ENCODE measurements at places on chromosomes 7 and 10. TPM values are rescaled to one million over a fixed set of nuclear protein-coding genes. Genes with fewer than 3 reads are reported as not detected.

The MINDY3 gene
- total RNA-seq = 26.3 TPM

The ELN gene
- not detected for total RNA-seq

GRCh38 chr10:79984851-79985250, 35.9 kb upstream of the SFTPD start:
- no peak for DNase-seq

The MYH16 gene
- total RNA-seq = not detected

The C1GALT1 gene
- 48.8 TPM for total RNA-seq

DNA sequence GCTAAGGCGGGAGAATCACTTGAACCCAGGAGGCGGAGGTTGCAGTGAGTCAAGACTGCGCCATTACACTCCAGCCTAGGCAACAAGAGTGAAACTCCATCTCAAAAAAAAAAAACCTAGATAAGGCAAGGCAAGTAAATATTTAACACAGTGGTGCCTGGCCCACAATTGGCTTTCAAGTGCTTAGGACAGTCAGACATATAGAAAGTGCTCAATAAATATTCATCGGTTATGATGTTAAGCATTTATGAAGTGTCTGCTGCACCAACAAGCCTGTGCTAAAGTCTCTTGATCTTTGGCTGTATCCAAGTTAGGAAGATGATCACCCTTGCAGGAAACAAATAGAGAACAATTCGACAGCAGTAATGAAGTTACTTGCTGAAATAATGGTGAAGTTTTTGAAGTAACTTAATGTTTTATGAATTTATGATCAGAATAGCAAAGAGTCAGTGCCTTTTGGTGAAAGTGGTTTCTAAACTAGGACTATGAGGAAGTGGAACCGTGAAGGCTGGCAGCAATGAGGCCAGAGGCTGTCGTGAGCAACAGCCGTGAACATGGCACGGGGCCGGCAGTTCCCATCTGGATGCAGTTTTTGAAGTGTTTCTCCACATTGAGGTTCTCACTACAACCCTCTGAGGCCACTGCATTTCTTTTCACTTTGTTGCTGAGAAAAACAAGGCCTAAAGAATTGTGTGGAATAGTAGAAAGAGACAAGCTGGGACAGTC, 48.1 kb upstream of the GATA3 start:
- DNase-seq = no peak

- no peak for DNase-seq
Measured at GRCh38 chr7:1619152-1620079, 49.6 kb upstream of the PSMG3 start.

- no peak for DNase-seq
Measured at GRCh38 chr7:140526214-140526613, 46.9 kb upstream of the MKRN1 start.

The EGFR gene
- total RNA-seq = not detected

GRCh38 chr7:116984511-116984910, 31.2 kb downstream of the ST7 start:
- no peak for DNase-seq

DNA sequence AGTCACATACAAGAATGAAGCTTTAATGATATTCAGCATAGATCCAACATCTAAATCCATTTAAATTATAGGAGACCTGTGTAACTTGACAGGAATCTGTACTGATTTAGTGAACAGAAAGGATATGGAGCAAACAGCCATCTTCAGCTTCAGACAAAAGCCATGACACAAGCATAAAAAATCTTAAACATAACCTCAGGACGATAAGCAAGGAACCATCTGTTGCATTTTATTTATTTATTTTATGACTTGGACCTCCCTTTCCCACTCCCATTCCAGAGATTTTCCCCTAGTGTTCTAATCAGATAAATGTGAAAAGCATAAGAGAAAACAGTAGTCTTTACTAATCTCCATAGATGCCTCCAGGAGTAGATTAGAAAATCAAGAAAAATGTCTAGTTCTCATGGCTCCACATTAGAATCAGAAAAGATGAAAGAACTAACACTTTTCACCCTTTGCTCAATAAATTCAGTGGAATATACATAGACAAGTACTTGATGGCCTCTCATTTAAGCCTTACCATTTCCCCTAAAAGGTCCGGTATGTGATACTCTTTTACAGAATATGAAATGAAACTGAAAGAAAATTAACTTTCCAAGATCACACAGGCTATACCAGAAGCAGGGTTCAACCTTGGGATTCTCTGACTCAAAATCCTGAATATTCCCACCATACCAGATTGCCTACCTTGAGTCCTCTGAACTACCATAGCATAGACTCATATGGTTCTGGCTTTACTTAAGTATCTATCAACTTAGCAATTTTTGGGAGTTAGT, 15.2 kb downstream of the CACNA2D1 start:
- DNase-seq = no peak

The SLC29A3 gene
- 5.6 TPM for total RNA-seq

DNA sequence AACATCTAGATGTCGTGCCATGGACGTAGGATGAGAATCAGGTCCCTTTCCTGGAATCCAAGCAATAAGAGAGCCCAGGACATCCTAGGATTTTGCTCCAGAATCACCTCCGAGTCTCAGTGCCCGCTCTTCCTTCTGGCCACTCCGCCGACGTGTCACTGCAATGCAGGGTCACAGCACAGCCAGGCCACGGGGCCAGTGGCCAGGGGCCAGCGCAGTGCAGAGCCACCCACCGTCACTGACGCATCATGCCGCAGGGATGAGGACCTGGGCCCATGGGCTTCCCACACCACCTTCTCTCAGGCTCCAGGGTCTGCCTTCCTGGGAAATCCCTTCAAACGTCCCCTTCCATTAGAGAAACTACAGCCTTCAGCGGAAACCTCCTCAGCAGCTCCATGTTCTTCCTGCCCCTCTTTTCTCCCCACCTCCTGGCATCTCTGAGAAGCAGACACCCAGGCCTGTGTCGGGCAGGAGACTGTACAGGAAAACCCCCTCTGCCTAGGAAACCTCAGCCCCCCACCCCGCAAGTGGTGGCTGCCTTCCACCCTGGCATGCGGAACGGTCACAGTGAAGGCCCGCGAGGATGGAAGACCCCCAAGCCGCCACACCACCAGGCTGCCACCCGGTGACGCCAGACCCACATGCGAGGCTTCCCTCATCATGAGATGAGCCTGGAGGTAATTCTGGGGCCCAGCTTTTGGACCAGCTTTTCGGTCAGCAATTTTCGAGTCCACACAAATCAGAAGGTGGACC, 32.1 kb downstream of the STK32C start:
- no peak for DNase-seq

DNA sequence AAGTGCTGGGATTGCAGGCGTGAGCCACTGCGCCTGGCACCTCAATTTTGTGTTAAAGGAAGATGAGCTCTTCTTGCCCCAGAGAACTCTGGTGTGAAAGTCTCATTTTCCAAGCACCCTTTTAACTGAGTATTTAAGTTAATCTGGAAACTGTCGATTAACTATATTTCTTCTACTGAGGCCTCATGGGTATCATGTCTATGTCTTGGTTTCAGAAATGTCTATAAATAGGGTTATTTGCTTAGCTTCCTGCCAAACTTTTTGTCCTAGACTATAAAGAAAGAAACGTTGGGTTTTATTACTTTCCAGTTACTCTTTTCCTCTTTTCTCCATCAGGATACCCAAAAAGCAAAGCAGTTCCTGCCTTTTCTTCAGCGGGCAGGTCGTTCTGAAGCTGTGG, 102.4 kb downstream of the LRRC4 start:
- DNase-seq = no peak

- DNase-seq = no peak
Measured at GRCh38 chr10:62662486-62662885, 142.0 kb upstream of the ADO start.

GRCh38 chr10:10946801-10947200, 70.9 kb upstream of the CELF2 start:
- no peak for DNase-seq

DNA sequence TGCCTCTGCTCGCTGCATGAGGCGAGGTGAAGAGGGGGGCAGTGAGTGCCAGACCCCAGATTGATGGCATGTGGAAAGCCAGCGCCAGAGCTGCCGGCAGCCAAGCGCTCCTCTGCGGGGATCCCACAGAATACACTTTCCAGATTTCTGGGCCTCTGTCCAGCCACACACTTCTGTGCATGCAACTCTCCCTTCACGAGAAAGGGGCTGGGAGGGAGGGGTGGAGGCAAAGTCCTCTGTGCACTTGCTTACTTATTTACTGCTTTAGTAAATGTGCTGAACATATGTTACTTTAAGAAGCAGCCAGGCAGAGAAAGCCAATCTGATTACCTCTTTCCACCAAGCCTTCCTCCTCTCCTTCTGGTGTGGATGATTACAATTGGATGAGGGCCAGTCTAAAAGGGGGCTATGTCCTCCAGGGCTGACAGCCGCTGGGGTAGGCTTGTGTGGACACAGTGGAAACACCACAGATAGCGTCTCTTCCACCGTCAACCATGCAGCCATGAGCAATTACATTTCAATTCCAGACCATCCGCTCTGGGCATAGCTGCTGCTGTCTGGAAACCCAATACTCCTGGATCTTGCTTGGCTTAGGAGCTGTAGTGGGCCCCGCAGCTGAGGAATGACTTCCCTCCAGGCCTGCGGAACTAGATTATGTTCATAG, 322.8 kb upstream of the ANKRD30A start:
- no peak for DNase-seq

DNA sequence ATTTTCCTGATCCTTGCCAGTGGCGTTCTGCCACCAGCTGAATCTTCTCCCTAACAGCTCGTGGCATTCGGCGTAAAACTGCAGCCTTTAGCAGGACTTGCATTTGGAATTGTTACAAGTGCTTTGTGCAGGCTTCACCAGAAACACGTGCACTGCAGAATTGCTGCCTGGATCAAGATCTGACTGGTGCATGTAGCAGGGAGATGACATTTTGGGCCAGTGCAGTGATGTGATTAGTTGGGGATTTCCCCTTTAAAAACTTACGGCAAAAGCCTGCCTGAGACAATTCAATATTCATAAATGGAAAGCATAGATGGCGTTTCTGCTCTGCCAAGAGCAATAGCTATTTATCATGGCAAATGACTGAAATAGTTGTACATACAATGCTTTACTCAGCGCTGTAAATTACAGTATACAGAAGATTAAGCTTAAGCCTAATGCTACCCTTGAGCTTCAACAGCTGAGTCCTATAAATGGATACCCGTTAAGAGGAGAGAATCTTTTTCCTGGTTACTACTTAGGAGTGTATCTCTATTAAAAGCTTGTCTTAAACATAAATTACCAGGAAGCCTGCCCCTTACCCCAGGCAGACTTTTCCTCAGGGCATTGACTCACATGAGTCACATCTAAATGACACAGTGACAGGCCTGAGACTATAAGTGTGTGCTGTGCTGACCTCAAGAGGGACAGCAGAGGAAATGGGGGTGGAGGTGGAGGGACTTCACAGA, 106.3 kb downstream of the ATXN7L1 start:
- no peak for DNase-seq

- no peak for DNase-seq
Measured at GRCh38 chr7:71308096-71308495, 176.2 kb downstream of the GALNT17 start.

DNA sequence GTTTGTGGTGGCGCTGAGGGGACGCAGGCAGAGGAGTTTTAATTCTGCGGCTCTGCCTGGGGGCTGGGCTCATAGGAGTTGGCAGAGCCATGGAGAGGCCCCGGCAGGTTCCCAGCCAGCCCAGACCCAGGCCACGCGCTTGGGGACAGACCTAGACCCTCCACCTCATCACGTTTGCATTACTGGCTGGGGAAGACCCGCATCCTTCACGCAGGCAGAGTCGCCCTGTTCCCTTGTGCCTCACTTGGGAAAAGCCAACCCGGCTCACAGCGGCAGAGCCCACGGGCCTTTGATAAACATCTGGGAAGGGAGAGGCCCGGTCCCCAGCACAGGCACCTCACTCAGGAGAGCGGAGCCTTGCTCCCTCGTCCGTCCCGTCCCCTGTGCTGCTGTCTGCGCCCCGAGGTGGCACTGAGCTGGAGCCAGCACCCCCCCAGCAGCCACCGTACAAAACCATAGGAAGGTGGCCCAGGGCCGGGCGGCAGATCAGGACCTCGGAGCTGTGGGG, 112.8 kb downstream of the CYTH3 start:
- DNase-seq = no peak

DNA sequence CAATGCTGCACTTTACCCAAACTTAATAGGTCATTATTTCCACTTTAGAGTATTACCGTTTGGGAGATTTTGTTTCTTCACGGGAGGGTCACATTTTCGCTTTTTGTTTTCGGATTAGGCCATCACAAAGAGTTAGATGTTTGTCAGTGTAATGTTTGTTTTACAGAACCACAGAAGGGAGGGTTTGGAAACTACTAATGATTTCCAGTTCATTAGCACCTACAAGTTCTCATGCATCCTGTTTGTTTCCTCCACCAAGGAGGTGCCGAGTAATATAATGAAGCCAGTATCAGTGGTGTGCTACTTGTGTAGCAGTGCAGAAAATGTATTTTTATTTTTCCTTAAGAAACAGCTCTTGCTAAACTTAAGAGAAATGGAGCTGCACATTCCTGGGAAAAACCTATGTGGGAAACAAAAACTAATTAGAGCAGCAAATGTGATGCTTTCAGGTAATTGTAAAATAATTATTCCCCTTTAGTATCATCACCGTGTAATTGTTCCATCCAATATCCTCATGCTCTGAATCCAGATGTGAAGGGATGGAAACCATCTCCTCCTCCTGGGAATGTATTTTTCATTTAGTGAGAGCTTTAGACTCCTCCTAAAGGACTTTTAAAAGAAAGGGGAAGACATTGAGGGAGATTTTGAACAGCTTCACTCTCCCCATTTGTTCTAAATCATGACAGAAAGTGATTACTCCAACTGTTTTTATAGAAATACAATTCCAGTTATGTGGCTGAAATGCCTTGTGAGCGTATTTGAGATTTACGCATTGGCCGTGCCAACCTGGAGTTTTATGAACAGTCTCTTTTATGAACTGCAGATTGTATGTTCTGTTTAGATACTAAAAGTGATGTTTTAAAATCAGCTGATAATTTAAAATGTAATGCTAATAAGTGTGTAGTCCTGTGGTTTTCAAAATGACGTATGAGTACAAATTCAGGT, 5.6 kb downstream of the CELF2 start:
- no peak for DNase-seq

The NUTM2A gene
- total RNA-seq = 0.11 TPM

DNA sequence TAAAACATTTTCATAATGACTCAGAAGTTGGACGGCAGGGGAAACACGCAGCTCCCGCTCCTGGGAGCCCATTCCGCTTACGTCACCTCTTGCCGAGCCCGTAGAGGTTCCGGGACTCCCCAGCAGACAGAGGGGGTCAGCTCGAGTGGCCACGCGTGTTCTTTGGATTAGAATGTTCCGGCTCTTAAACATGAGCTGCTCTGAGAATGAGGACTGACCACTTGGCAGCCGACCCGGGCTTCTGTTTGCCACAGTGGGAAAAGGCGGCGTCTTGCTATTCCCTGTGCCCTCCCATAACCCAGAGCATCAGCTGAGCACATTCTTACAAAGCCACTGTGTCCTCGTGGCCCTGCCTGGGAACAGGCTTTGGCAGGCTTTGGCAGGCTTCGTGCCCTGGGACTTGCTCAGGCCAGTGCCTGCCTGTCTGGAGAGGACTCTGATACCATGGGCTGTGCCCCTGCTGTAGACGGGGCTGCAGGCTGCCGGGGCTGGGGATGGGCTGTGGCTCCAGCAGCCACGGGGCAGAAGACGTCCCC, 40.1 kb downstream of the PFKP start:
- no peak for DNase-seq

GRCh38 chr7:80078886-80079285, 55.7 kb upstream of the GNAI1 start:
- DNase-seq = no peak

The ADRA2A gene
- total RNA-seq = not detected

- no peak for DNase-seq
Measured at GRCh38 chr10:20993389-20993788, 96.3 kb upstream of the NEBL start.

The PRSS2 gene
- not detected for total RNA-seq

GRCh38 chr7:37853468-37853867, 5.1 kb downstream of the NME8 start:
- DNase-seq = no peak

The ING3 gene
- total RNA-seq = 23.3 TPM

All from activated naive CD8-positive, alpha-beta T cell treated with anti-CD3 and anti-CD28 coated beads, Interleukin-2, amount 10 ng/mL, durations not matched to agents 7 days and 5 days (primary cell).